Islet precursor cell (in vitro differentiated cells): ENCODE measurements at places on chromosomes 2 and 18.

DNA sequence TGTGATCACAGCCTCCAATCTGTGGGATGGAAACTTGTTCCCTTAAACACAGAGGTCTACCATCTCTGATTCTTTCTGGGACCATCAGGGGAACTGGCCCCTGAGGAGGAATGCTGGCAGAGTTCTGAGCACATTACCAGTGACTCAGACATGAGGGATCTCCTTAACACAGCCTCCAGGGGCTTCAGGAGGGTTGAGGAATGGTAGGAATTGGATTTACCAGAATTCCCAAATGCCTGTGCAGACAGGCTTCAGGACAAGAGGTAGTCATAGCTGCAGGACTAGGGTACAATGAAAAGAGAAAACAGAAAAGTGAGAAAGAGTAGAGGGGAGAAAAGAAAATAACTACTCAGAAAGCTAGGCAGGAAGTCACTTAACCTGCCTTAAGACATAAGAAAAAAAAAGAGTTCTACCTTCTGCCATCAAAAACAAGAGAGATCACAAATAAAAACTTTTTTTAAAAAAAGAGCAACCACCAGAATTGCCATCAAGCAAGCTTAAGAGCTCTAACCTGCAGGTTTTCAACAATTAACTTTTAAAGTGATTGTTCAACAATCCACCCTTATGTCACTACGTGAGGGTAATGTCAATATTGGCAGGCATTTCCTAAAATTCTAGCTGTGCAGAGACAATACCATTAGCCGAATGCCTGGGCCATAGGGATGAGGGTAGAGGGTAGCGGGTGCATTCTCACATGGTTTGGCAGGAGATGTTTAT is 524.4 kb downstream of the BCL11A start:
- DNase-seq: peak; percentile 95

DNA sequence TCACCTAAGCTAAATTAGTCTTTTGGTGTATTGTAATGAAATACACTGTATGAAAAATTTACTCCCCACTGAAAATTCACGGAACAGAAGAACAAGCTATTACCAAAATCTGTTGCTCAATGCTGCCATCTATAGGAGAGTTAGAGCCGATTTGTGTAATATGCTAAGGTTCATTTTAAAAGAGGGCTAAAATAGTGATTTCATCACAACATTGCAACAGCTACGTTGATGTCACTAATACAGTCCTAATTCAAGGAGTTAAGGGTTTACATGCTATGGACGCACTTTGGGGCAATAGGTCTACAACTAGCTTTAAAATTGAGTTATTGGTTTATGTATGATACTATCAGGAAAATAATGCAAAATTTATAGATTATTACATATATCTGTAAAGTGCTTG is 3.0 kb upstream of the IRS1 start:
- no peak for DNase-seq

DNA sequence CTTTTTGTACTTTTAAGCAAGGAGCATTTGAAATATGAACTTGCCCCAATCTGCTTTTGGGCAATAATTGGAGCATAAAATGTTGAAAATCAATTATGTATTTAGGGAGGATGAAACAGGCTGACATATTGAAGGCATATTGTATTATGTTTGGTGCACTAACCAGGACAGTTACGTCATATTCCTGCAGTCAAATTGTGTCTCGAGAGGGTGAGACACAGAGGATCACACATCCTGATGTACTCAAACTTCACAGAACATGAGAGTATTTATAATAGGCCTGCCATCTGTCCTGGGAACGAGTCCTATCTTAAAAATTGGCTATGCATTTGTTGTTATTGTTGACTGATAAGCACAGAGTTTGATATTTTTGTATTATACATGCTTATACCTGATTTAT is 44.7 kb downstream of the TANC1 start:
- no peak for DNase-seq

DNA sequence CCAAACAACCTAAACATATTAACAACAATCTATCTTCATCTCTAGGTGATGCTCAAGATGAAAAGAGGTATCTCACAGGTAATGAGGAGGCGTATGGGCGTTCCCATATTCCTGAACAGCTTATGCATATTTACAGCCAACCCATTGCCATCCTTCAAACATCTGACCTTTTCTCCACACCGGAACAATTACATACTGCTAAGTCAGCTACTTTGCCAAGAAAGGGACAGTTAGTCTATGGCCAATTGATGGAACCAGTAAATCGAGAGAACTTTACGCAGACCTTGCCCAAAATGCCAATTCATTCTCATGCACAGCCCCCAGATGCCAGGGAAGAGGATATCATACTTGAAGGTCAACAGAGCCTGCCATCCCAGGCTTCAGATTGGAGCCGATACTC is 68.0 kb downstream of the FAM171B start:
- no peak for DNase-seq

DNA sequence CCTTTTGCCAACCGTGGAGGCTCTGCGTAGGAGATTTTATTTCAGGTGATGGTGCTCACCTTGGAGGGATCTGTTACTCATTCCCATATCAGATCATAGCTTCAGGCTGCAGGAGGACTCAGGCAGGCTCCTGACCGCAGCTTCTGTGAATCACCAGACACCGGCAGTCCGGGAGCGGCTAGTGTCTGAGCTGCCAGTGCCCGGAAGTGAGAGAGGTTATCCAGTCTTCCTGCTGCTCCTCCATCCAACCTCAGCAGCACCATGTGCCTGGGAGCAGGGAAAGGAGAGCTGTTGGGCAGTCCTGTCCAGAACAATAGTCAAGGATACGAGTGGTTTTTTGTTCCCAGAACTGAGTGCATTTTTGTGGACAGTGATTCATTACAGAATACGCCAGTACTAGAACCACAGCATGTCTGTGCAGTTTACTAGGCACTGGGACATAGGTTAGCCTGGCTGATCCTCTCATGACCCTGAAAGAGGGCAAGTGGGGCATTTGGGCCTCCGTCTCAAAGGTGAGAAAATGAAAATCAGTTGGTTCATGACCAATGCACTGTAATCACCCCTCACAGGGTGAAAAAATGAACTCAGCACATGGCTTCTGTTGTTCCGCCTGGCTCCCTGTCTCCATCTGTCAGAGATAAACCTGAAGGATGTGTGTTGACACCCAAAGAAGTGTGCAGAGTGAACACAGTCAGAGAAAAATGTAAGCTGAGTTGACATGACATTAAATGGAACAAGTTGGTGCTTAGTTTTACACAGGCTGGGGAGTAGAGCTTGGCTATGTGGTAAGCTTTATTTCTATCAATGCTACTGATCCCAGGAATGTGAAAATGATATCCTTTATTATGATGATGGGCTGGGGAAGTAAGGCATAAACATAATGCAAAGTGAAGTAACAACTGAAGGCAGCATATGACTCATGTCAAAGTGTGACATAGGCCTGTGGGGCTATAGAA is 12.2 kb downstream of the FHOD3 start:
- DNase-seq: peak; percentile 98

GRCh38 chr18:49580279-49580678 is 18.4 kb downstream of the LIPG start:
- no peak for DNase-seq

- peak; percentile 80 for DNase-seq
These were observed 16.4 kb upstream of the THADA start for GRCh38 chr2:43611987-43612894.

DNA sequence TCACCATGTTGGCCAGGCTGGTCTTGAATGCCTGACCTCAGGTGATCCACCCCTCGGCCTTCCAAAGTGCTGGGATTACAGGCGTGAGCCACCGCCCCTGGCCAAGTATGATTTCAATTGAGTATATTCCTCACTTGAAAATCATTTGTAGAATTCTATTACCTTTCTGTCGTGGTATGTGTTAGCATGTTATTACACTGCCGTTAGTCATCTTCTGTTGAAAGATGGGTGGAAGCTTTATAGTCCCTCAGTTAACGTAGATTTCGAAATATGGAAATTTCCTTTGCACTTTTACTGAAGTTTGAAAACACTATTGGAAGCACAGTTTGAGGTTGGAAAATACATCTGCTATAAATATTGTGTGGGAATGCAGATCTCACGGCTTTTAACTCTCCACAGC is 14.7 kb downstream of the NIFK start:
- DNase-seq: no peak

DNA sequence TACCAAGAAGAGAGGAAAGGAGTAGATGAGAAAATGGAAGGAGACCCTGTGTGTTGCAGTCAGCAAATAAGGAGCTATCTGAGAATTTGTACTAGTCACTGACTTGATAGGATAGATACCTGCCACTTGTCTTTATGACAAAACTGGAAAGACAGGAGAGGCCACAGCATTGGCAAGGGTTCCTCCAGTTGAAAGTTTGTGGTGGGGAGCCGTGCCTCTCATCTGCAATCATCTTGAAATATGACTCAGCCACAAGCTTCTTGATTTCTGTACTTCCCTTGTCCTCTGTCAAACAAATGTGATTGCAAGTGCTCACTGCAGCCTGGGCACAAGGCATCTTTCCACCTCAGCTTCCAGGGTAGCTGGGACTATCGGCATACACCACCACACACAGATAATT is 99.1 kb downstream of the GREB1L start:
- peak; percentile 60 for DNase-seq
